AG04450 (cell line): ENCODE measurements at places on chromosomes 5 and 9.

DNA sequence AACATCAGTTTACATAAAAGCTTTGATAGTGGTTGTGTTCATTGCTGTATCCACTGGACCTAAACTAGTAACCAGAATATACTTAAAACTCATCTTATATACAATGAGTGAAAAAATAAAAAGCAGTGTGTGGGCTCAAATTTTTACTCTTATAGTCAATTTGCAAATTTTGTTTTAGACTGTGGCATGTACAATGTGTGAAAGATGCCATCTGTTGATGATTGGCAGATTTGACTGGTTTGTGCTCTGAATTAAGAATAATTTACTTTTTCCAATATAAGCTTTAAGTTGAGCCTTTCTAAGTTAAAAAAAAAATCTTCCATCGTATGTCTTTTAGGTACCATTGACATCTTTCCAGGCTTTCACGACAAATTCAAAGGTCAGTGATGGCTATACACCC, 42.4 kb upstream of the F2RL1 start:
- no peak for DNase-seq

DNA sequence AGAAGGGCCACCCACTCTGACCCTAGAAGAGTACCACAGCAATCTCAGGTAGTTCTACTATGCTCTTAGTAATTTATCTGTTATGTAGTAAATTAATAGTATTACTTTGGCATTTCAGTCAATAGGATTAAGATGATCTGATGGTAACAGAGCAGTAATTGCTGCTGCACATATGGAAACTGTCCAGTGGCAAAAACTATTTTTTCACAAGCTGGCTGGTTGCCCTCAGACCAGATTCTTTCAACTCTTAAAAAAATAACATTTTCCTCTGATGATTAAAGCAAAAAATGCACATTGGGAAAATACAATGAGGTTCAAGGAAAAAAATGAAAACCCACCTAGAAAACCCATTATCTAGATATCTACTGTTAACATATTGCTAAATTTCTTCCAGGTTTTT, 19.7 kb downstream of the GLRA1 start:
- no peak for DNase-seq

DNA sequence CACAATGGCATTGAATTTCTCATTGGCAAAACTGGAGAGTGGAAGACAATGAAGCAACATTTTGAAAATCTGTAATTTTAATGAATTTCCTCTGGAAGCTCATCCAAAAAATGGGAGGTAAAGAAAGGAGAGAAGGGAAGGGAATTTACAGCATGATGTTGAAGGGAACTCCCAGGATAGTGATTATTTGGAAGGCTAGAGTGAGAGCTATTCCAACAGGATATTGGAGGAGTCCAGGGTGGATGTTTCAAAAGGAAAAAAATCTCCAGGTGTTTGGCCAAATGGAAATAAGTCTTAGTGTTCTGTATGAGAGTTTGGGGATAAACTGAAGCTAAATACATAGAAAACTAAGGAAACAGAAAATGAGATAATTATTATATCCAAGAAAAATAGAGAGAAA, 106.2 kb downstream of the IZUMO3 start:
- DNase-seq: no peak

DNA sequence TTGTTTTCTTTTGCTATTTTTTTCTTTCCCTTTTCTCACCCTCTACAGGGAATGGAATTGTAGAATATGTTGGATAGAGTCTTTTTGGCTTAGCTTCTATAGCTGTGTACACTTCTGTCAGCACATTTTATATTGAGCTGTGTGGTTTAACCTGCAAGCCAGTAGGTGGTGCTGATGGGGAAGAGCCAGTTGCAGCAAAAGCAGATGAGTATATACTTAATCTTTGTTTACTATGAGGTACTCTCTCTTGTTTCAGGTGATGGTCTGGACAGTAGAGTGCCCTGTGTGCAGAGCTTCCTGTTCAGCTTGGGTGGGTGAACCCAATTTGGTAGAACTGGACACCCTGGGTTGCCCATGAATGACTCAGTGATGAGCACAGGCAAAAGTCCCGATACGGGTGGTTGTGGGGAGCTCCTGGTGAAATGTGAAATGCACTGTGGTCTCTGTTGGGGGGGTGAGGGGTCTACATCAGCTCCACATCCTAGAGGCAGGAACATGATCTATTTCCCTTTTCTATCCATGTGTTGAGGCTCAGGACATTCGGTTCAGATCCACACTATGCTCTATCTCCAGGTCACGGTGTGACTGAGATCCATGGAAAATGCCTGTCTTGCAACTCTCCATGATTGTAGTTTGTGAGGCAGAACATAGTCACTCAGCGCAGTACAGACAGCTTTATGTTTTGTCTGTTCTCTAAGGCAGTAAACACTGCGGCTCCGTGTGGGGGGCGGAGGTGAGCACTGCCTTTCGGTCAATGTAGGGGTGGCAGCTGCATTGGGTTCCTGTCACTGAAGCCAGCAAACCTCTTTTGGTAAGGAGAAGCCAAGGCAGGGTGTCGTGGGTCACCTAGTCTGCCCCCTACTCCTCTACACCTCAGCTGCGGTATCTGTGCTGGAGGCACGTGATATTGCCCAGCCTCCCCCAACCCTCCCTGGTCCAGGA, 353.2 kb downstream of the PRR16 start:
- no peak for DNase-seq

GRCh38 chr9:127112056-127112455, 10.4 kb downstream of the ANGPTL2 start:
- DNase-seq: no peak

DNA sequence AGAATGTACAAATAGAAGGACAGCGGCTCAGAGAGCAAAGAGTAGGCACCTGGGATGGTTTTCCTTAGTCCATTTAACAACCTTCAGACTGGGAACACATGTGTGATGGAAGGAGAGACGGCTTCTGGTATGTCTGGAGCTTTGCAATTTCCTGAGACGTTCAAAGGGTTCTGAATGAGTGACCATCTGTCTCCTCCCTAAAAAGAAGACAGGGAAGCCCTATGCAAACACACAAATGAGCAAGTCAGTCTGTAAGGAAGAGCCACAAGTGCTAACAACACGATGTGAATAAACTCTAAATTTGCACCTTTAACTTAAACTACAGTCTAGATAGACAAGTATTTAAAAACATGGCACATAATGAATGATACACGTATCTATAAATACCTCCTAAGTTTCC, 391.0 kb downstream of the ICE1 start:
- DNase-seq: no peak

GRCh38 chr5:128234928-128235641, 151.5 kb downstream of the SLC12A2 start:
- no peak for DNase-seq

DNA sequence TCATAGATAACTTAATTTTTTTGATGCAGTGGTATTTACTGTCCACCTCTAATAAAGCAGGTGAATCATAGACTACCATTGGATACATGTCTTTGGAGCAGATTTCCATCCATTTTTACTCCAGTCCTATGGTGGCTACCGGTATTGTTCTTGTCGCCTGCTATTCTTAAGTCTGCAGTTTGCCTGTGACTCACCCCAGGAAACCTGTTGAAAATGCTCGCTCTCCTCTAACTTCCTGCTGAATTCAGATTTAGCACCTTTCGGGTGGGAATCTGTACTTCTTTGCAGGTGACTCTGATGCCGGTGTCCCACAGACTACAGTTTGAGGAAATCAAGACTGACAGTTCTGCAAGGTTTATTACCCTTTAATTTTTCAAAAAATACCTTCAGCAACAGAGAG, 58.8 kb upstream of the DHFR start:
- no peak for DNase-seq

DNA sequence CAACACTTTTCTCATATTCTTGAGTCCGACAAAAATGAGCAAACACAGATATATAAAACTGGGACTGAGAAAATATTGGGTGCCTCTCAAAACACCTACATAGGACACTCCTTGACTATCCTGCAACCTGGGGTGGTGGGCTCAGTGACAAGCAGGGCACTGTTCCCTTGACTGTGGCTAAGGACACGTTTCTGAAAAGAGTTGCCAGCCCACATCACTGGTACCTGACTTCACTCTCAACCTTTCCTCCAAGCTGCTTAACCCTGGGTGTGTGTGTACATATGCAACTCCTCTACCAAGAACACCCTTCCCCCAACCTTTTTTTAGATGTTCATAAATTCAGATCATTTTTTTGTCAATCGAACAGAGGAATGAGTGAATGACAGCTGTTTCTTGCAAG, 148.7 kb downstream of the ACTL7B start:
- no peak for DNase-seq

DNA sequence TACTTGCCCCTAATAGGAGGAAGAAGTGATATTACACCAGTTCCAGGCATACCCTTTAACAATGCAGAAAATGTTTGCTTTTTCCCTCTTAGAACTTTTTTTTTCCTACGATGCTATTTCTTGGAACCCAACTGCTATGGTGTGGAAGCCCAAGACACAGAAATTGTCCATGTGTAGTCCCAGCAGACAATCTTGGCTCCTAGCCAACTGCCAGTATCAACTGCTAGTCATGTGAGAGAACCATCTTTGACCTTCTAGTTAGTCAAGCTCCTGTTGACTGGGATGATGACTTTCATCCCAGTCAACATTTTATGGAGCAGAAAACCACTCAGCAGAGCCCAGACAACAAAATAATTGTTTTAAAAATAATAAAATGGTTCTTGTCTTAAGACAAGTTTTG, 532.4 kb downstream of the TLR4 start:
- no peak for DNase-seq

DNA sequence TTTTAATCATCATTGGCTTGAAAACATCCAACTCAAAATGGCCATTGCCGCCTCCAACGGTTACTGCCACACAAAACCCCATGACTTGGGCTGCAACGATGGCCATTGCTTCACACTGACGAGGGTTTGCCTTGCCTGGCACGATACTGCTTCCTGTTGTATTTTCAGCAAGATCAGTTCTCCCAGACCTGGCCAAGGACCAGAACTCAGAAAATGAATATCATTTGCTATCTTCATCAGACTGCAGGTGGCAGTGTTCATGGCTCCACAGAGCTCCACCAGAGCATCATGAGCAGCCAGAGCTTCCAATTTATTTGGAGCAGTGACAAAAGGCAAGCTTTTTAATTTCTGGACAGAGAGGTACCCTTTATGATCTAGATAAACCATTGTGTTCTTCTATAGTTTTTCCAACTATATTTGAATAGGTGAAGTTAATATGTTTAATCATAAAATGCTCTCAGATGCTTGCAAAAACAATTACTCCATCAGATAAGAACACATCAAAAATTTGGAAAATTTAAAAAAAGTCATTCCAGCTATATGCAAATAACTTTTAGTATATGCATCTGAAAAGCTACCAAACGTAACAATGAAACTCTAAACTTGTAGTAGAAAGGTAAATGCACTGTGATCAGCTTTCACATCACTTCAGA, 10.4 kb downstream of the AMACR start:
- DNase-seq: peak; percentile 65

GRCh38 chr5:35337340-35338156, 107.3 kb upstream of the PRLR start:
- DNase-seq: no peak

- no peak for DNase-seq
Measured at GRCh38 chr5:171432583-171433351, 13.3 kb downstream of the FGF18 start.

- DNase-seq: no peak
Measured at GRCh38 chr9:124665391-124666058, 105.6 kb downstream of the NR6A1 start.

DNA sequence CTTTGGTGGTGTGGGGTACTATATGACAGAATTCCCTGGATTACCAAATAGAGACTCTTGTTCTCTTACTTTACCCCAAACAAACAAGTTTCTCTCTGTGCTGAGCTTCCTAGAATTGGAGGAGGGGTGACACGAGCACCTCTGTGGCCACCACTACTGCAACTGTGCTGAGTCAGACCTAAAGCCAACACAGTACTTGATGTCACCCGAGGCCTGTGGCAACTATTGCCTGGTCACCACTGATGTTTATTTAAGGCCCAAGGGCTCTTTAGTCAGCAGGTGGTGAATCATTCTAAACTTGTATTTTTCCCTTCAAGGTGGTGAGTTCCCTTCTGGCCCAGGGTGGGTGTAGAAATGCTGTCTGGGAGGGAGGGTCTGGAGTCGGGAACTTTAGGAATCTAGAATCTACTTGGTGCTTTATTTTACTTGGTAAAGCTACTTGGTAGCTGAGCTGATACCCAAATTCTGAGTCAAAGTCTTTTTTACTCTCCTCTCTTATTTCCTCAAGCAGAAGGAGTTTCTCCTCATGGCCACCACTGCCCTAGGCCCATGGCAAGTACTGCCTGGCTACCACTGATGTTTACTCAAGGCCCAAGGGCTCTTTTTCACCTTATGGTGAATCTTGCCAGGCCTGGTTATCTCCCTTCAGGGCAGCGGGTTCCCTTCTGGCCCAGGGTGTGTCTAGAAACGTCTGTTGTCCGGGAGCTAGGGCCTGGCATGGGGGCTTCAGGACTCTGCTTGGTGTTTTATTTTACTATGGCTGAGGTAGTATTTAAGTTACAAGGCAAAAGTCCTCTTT, 9.8 kb downstream of the LURAP1L start:
- DNase-seq: peak; percentile 76

DNA sequence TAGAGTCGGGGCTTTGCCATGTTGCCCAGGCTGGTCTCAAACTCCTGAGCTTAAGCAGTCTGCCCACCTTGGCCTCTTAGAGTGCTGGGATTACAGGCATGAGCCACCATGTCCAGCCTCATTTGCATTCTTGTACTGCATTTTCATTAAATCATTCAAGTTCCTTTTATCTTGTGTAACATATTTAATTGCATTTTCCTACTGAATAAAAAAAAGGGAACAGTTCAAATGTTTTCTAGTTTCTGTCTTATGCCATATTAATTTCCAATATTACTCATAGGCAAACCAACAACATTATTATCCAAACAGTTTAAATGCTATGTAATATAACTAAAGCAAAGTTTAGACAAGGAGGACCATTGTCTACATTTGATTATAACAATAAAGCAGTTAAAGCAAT, 6.1 kb downstream of the SLC31A1 start:
- no peak for DNase-seq

GRCh38 chr9:77131399-77131798, 45.9 kb upstream of the VPS13A start:
- no peak for DNase-seq

GRCh38 chr5:151005187-151005949, 15.0 kb upstream of the GPX3 start:
- DNase-seq: no peak

GRCh38 chr9:117485176-117485575, 70.3 kb upstream of the ASTN2 start:
- no peak for DNase-seq

DNA sequence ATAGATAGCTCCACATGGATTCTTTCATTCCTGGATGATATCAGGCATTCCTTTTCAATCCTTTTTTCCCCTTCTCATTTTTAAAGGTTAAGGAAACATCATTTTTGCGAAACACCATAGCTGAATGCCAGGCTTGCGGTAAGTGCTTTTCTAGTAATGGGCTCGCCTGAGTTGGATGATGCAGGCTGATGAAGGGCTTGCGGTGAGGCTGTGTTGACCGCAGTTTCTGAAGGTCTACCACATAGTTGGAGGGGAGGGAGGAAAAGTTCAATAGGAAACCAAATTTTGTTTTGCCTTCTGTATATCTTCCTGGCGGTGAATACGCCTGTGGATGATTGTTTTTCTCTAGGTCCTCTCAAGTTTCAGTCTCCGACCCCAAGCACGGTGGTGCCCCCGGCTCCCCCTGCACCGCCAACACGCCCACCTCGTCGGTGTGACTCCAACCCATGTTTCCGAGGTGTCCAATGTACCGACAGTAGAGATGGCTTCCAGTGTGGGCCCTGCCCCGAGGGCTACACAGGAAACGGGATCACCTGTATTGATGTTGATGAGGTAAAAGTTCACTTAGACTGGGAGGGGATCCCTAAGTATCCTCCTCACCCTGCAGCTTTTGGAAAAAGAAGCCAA, 24.3 kb downstream of the THBS4 start:
- no peak for DNase-seq

GRCh38 chr5:137214446-137215189, 284.5 kb downstream of the SPOCK1 start:
- no peak for DNase-seq
